ENCODE measurements at places on chromosomes 6 and 20.
A peak's percentile ranks its signal among the peaks of the same experiment; 100 is the strongest.

GRCh38 chr6:37685261-37685660, 12.4 kb downstream of the MDGA1 start:
- no peak for DNase-seq

GRCh38 chr20:60011512-60012507, 53.6 kb downstream of the CDH26 start:
- DNase-seq: peak; percentile 62

- no peak for DNase-seq
Measured at GRCh38 chr6:20600831-20601230, 66.6 kb downstream of the CDKAL1 start.

GRCh38 chr6:10970731-10971130, 73.4 kb downstream of the ELOVL2 start:
- no peak for DNase-seq

GRCh38 chr6:11331111-11331510, 98.6 kb upstream of the NEDD9 start:
- DNase-seq: peak; percentile 50

GRCh38 chr6:142940487-142940886, 4.5 kb downstream of the HIVEP2 start:
- no peak for DNase-seq

GRCh38 chr6:7156643-7157278, 49.0 kb downstream of the RREB1 start:
- peak; percentile 55 for DNase-seq

GRCh38 chr6:28772480-28773381, 151.1 kb downstream of the TRIM27 start:
- peak; percentile 52 for DNase-seq

GRCh38 chr6:104653781-104654180, 205.9 kb downstream of the HACE1 start:
- peak; percentile 16 for DNase-seq

- DNase-seq: no peak
Measured at GRCh38 chr6:45982280-45983036, 33.2 kb downstream of the CLIC5 start.

DNA sequence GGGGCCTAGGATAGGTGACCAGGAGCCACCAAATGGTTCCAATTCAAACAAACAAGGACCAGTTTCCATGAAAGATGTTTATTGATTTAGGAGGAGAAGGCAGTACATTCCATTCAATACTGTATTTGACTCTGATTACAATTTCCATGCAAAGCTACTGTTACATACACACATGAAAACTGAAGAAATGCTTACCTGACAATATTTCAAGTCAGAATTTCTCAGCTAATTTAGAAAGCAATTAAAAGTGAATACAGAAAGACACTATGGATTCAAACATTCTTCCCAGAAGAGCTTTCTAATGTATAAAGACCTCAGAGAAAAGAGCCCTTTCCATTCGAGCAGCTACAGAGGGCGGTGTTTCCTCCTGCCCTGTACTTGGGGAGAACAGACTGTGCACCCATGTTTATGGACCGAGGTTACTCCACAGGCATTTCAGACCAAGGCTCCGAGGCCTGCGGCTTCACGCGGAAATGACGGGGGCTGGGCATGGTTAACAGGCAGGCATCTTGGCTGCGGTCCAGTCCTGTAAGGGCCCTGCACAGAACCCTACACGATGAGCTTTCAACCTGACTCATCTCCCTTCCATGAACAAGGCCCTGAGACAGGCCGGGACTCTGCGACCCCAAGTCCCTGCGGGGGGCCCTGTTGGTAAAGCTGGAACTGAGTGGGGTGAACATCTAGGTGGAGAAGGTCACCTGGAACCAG, 25.7 kb upstream of the TCFL5 start:
- no peak for DNase-seq

DNA sequence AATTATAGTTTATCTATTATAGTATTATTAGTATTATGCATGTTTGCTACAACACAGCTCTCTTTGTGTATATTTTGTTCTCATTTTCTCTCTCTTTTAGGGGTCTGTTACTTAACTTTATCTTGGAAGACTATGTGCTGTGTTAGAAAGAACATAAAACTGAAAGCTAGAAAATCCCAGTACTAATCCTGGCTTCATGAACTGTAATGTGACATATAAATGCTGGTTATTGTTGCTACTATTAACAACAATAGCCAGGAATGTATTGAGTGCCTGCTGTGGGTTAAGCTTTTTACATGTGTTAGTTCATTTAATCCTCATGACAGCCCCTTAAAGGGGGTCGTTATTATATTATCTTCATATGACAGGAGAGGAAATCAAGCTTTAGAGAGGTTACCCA, 170.0 kb upstream of the DTNBP1 start:
- no peak for DNase-seq

DNA sequence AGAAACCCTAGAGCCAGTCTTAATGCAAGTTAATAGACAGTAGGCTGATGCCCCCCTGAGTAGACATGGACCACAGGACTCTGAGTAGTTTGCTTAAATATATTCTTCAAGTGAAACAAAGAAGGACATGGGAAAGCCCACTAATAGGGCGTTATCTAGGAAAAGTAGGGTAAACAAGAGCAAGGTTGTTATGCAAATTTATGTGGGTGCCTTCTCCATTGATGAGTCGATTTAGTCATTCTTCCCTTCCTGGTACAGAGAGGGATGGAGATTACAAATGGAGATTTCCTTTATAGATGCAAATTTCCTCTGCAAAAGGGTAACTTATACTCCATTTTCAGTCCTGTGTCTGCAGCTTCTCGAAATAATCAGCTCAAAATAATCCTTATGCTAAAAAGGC, 262.0 kb downstream of the CD83 start:
- DNase-seq: no peak

GRCh38 chr6:49565855-49566254, 15.4 kb downstream of the C6orf141 start:
- no peak for DNase-seq

- DNase-seq: no peak
Measured at GRCh38 chr6:151400473-151400872, 9.1 kb upstream of the ZBTB2 start.

DNA sequence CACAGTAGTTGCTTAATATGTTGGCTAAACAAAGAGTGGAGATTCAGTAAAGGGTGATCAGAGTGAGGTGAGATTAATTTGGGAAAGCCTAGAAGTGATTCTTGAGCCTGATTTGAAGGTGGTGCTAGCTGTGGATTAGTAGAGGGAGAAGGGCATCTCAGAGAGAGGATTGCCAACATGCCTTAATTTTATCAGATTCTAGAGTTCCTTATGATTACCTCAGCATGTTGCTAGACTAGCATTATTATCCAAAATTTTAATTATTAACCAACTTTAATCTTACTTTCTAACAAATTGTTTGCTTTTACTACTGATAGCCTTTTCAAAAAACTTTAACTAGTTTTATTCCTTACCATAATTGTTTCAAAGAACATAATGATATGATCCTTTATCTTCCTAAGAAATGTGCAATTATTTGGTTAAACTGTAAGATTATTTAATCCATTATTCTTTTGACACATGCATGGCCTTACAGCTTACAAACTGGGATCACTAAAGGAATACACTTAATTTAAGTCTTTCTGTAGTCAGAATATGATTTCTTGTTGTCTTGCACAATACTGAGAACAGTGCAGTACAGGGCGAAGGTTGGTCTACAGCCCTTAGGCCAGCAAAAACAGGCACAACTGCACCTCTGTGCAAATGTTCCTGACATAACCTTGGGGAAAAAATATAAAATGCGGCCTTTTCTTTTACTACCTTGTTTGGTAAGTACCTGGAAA, 88.9 kb downstream of the SLC16A10 start:
- DNase-seq: no peak

GRCh38 chr20:17226410-17227218, at the start of gene PCSK2:
TSS of gene PCSK2 (plus strand) at chr20:17227040. CDS start at chr20:17227306, 266 bp downstream.
- DNase-seq: no peak

DNA sequence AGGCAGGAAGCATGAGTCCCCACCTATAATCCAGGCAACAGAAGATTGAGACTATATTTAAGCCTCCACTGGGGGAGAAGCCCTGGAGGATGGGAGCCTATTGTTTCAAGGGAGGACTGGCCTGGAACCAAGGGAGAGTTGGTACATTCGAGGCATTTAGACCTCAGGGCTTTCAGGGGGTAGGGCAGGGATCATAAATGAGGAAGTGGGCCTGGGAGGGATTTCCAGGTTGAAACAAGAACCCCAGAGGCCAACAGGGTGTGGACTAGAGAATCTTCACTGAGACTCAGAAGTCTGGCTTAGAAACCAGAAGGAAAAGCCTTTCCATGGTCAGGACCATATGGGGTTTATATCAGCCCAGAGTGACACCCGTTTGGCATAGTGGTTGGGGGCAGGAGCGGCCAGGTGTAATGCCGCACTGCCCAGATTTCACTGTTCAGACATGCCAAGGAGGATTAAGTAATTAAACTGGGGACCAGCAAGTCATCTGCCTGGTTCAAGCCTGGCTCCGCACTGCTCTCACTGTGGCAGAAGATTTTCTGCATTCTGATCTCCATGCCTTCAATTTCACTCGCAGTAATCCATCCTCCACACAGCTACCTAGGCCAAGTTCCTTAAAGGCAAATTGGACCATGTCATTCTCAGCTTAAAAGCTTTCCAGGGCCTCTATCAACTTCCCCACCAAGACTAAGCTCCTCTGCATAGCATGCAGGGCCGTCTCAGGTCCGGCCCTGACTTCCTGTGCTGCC, 17.8 kb downstream of the LRFN2 start:
- no peak for DNase-seq

- no peak for DNase-seq
Measured at GRCh38 chr6:162200041-162200440, 527.5 kb downstream of the PRKN start.

DNA sequence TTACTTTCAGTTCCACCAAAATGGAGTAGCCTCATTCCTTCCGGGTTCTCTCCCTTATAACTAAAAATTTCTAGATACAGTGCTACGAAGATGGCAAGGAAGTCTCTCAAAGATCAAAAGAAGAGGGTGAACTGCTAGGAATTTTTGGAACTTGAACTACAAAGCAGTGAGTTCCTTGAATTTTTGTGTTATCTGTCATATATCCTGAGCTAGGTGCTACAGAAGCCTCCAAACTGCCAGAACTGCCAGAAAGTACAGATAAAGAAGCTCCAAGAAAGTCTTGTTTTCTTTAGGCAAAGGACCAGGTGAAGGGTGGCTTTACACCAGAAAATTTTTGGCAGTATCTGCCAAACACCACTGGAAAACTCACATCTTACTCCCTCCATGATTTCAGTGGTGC, 218.8 kb upstream of the FLRT3 start:
- no peak for DNase-seq

GRCh38 chr6:113076116-113076515, 729.0 kb downstream of the RFPL4B start:
- no peak for DNase-seq

GRCh38 chr20:57457243-57458095, 66.3 kb downstream of the RBM38 start:
- DNase-seq: peak; percentile 47

DNA sequence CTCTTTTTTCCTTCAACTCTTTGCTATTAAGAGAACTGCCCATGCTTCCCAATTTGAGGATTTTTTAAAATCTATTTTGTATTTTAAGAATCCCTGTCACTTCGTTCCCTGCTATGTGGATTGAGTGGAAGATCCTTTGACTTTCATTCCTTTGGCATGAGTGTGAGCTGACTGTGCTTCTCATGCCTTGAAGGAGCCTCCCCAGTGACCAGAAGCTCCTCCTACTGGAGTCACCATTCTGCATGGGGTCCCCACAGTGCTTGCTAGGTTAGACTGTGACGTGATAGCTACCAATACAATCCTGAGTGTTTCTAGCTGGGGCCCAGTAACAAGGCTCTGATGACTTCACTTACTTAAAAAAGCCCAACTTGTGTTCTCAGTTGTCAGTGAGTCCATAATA, 104.4 kb upstream of the LAMP5 start:
- no peak for DNase-seq

DNA sequence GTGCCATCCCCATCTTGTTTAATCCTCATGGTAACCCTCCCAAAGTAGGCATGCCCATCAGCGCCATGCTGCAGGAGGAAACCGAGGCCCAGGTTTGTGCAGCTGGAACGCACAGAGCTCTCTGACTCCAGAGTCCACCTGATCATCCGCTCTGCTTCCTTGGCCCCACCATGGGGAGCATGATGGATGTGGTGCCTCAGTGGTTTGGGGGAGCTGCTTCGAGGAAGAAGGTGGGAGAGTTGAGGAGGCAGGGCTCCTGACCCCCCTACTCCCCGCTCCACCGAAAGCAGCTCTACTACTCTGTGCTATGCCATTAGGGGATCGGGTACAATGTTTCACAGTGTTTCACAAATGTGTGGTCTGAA, 52.2 kb downstream of the TGM2 start:
- DNase-seq: no peak

- no peak for DNase-seq
Measured at GRCh38 chr20:46870041-46870440, 24.6 kb upstream of the EYA2 start.

DNA sequence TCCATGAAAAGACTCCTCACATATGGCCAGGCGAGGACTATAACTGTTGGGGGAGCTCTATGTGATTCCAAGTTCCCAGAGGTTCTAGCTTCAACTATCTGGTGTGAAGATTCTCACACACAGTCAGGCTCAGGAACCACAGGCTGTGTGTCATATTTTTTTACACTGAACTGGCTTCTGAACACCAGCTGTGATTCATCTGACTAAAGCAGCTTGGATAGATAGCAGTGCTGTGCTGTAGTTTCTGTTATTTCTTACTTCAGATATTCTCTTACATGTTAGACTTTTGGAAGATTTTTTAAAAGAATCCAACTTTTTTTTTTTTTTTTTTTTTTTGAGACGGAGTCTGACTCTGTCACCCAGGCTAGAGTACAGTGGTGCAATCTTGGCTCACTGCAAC, 140.7 kb upstream of the MCHR2 start:
- DNase-seq: no peak

DNA sequence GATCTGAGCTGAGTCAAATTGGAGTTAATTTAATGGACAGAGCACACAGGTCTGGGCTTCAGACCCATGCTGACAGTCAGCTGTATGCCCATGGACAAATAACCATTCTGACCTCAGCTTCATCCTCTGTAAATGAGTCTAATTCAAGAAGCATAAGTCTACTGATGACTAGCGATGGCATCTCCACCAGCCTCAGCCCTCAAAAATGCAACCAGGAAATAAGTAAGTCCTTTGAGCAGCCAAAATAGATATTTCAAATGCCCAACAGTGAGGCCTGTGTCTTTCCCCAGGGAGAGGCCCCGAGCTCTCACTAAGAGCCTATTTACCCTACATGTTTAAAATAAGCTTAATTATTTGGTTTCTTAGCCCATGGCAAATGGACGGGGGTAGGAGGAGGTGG, 114.2 kb upstream of the MTHFD1L start:
- DNase-seq: no peak

- no peak for DNase-seq
Measured at GRCh38 chr6:55636406-55637102, 57.6 kb upstream of the HMGCLL1 start.

DNA sequence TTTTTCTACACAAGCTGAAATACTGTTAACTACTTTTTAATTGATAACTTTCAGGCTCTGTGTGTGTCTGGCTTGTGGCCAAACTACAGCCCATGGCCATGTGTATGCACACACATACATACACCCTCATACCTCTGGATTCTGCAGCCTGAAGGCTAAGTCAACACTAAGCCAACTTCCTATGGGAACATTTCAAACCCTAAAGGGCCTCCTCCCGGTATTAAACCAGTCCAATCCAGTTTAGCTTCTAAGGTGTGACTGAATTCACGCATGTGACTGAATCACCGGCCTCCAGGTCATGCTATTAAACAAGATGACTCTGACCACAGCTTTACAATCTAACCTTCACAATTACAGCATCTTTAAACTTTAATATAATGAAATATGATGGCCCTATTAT, 20.7 kb upstream of the DST start:
- DNase-seq: no peak

GRCh38 chr6:157806856-157807215, 16.2 kb upstream of the SNX9 start:
- no peak for DNase-seq
